ENCODE measurements at places on chromosomes 16 and 17.
A peak's percentile ranks its signal among the peaks of the same experiment; 100 is the strongest.

DNA sequence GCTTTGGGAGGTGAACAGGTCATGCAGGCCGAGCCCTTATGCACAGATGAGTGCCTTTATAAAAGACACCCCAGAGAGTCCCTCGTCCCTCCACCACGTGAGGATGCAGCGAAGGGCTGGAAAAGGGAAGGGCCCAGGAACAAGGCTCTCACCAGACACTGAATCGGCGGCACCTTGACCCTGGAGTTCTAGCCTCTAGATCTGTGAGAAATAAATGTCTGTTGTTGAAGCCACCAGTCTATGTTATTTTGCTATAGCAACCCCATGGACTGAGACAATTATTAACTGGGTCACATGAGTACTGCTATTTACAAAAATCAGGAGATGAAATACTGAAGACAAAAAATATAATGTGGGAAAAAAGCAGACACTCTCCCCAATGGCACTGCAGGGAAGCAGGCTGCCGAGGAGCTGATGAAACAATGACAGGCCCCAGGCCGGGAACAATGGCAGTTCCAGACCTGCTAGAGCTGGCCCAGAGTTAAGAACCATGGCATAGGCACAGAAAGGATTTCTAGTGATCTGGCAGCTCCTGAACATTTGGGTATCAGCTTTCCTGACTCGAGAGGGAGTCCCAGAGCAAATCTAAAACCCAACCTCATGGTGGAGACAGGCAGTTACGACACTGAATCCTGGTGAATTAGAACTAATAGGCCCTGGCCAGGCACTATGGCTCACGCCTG lies 17.8 kb upstream of the GGA2 start:
- DNase-seq, result no peak

DNA sequence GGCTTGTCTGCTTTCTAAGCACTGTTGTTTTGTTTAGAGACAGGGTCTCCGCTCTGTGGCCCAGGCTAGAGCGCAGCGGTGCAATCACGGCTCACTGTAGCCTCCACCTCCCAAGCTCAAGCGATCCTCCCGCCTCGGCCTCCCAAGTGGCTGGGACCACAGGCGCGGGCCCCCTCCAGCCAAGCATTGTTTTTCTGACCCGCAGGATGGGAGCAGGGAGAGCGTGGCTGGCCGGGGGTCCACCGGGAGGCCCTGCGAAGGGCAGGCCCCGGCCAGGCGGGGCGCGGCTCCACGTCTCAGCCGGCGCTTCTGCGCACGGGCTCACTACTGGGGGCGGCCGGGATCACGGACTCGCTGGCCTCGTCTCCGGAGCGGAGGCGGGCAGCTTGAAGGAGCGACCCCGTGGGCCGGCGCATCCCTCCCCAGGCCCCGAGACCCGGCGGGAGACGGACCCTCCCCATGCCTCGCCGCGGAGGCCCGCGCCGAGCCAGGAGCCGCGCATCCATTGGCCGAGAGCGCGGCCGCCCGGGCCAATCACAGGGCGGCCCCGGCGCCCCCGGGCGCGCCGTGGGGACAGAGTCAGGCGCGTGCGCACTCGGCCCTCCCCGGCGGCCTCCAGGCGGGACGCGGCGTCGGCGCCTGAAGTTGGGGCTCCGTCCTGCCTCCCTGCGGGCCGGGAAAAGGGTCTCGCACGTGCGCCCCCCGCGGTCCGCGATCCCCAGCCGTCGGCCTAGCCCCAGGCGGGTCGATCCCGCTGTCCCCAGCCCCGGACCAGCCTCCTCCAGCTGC lies 24.9 kb downstream of the ACTG1 start:
- DNase-seq, result no peak

- DNase-seq, result no peak
Measured at GRCh38 chr17:4444782-4445473, 11.2 kb downstream of the SPNS3 start.

DNA sequence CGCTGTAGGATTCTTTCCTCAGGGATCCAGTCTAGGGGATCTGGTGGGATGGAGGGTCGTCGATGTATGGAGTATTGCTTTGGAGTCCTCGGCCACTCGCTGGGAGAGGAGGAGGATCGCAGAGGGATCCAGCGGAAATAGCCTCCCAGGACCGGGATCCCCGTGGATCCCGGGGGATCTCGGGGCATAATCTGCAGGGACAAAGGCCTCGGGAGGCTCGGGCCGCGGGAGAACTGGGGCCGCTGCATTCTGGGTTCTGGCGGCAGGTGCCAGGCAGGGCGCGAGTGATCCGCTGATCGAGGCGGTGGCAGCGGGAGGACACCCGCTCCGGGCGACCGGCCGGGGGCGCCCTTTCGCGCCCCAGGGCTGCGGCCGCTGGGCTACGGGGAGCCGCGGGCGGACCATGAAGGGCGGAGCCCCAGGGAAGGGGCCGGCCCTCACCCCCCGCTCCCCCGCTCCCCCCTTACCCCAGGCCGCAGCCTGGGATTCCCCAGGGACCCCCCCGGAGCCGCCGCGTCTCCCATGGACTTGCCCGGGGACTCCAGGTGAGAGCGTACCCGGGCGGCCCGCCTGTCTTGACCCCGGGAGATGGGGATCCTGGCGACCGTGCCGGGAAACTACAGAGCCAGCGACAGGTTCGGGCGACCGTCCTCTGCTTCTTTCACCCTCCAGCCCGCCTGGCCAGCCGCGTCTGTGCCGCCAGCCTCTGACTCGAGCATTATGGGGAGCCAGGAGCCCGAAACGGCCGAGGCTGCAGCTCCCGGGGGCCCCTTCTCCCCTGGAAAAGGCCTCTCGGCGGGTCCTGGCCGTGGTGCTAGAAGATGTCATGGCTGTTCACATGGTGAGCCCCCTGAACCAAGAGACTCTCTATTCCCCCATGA lies 604 bp downstream of the PRR14 start:
- DNase-seq, result no peak

- no peak for DNase-seq
Measured at GRCh38 chr16:74304164-74304834, 7.7 kb downstream of the PSMD7 start.

- DNase-seq, result no peak
Measured at GRCh38 chr17:45940293-45940692, 45.9 kb downstream of the MAPT start.

- no peak for DNase-seq
Measured at GRCh38 chr16:27410761-27411160, 8.8 kb downstream of the IL21R start.

DNA sequence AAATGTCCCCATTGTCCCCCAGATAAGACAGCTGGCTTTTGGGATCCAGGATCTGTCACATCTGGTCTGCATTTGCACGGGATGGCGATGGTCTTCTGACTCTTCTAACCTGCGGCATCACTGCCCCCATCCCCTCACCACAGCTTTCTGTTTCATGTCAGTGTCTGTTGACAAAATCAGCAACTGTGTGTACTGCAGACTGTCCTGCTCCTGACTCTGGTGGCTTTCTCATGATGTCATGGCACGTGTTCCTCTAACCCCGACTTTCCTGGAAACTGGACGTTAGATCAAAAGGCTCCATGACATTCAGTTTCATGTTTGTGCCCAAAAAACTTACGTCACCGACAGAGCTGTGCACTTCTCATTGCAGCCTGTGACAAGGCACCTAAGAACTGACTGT lies 30.1 kb upstream of the CPNE2 start:
- DNase-seq, result no peak

DNA sequence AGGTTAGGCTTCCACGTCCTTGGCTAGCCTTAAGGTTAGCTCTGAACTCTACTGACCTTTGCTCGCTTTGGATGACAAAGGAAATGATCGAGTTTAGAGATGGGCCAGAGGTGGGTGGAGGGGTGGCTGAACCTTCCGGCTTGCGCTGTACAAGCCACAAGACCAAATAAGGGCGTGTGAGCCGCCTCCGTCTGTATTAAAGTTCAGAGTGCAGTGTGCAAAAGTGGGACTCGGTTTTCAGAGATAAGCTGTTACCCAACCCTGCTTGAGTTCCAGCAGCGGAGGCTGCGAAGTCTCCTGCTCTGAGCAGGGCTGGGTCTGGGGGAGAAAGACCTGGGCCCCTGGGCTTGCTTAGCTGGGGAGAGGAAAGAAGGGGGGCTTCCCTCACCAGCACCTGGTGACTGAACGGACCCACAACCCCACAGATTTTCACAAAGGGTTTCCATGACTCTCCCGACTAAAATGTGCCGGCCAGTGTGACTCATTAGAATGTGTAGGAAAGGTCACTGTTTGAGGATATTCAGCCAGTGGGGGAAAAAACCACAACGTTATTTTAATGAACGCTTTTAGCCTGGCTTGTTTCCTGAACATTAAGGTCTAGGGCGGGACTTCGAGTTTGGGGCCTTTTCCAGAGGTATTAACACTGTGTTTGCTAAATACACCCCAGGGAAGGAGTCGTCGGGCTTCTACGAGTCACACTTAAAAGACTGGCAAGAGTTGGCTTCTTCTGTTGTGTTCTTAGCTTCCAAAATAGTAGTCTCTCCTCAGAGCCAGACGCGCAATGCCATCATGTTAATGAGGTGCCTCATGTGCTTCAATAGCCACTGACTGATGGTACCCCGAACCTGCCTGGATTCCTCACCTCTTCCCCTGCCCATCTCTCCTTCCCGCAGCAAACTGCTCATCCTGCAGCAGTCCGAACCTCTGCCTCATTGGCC lies 67.0 kb downstream of the CENPV start:
- DNase-seq, result peak; percentile 86

- no peak for DNase-seq
Measured at GRCh38 chr16:79593074-79593531, 7.4 kb downstream of the MAF start.

- DNase-seq, result no peak
Measured at GRCh38 chr16:50273888-50274325, 7.6 kb downstream of the ADCY7 start.

DNA sequence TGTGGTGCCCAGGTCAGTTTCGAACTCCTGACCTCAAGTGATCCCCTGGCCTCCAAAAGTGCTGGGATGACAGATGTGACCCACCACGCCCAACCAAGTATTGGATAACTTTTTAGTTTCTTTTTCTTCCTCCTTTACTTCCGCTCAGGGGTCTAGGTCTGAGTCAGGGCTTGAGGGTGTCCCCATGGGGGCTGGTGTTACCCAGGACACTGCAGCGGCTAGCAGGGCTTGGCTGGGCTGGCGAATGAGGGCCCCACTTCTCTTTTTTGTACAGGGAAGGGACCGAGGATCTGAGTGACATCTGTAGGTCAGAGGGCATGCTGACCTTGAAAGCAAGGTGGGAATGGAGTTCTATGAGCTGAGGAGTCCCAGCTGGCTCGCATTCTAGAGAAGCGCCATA lies 24.9 kb downstream of the RAB11FIP3 start:
- no peak for DNase-seq

DNA sequence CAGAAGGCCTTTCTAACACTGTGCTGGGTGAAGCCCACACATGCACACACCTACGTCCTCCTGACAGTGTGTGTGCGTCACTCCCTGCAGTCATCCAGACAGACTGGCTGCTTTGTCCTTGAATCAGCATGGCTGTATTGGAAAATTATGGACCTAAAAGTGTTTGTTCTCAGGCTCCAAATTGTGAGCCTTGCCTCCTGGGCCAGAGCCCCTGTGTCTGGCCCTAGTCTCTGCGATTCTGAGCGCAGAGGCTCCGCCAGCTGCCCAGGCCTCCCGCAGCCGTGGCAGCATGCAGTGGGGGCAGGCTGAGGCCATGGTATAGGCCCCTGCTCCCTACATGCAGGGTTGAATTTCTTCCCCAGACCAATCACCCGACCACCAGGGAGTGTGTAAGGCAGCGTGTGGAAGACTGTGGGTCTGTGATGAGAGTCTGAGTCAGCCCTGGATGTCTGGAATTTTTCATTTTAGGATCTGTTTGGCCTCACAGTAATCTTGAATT lies 166.9 kb downstream of the LGALS9B start:
- peak; percentile 83 for DNase-seq

GRCh38 chr17:39659279-39660010 lies 5.7 kb upstream of the TCAP start:
- no peak for DNase-seq

DNA sequence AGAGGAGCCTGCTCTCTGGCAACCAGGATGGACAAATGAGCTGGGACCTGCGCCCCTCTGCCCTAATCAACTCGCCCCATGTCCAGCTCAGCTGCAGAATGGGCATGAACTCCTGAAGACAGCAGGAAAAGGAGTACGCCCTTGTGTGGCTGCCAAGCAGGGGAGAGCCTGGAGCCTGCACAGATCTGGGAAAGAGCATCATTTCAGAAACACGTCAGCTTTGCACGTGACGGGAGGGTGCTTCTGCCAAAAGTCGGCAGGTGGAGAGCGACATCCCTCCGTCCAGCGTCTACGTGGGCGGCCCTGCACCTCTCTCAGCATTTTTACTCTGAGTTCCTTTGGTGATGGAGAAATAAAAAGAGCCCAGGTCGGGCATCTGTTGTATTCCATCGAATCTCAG lies 18.5 kb downstream of the NME3 start:
- DNase-seq, result no peak

- DNase-seq, result no peak
Measured at GRCh38 chr16:9323170-9323569, 231.7 kb downstream of the HAPSTR1 start.

DNA sequence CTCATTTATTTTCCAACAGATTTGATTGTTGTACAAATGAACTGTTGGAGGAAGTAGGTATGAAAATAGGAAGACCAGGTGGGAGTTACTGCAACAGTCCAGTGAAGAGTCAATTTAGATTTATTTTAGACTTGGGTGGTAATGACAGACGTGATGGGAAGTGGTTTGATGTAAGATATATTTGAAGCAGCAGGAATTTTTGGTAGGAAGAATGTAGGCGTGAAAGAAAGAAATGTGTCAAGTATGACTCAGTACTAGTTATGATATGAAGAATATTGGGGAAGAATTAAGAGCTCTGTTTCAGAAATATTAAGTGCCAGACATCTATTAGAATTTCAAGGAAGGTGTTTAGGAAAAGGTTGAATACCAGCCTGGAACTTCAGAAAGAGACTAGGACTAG lies 247.9 kb upstream of the AXIN2 start:
- DNase-seq, result no peak

DNA sequence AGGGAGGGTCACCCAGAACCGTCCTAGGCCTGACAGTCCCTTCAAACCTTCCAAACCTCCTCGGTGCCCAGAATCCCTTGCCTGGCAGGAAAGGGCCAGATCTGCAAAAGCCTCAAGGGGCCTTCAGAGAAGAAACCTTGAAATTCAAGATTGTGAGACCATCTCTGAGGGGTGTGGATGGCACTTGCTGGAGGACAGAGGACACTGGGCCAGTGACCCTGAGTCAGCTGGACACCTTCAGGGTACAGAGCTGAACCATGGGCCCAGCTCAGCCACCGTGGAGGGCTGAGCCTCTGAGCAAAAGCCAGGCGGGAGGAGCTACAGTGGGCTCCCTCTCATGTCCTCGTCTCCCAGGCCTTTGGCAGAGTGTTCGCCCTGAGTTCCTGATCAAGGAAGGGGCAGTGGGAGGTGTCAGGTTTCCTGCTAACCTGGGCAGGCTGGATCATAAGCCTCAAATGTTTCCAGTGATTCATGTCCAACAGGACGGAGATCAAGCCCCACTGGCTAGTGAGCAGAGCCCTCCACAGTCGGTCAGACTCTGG lies 3.0 kb downstream of the PDILT start:
- DNase-seq, result no peak
